Activated naive CD4-positive, alpha-beta T cell treated with anti-CD3 and anti-CD28 coated beads for 36 hours (primary cell): ENCODE measurements at places on chromosomes 2 and 18. TPM values are rescaled to one million over a fixed set of nuclear protein-coding genes. Genes with fewer than 3 reads are reported as not detected.

The MC5R gene
- not detected for total RNA-seq

The GALNT13 gene
- not detected for total RNA-seq

The KHK gene
- 9.5 TPM for total RNA-seq

The REG3G gene
- total RNA-seq = not detected

The ZSWIM2 gene
- total RNA-seq = not detected

DNA sequence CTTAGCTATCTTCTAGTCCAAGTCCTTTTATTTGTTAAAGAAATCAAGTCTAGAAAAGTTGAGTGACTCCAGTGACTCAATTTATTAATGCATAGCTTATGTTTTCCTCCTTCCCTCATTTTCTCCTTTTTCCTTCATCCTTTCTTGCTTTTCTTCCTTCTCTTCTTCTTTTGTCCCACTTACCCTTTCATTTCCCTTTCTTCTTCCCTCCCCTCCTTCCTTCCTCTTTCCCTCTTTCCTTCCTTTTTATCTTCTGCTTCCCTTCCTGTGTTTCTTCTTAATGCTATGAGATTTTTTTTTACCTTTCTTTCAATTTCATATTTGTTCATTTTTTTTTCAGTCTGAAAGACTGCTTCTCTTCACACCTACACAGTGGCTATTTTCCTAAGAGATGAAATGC, 555.5 kb downstream of the PIK3C3 start:
- no peak overlapping the region for H3K27ac ChIP-seq
- no peaks in the 10 kb centered on the region for H3K27me3 ChIP-seq
- H3K4me3 ChIP-seq = no peak overlapping the region
- no peak for DNase-seq

- H3K27ac ChIP-seq = peak overlapping the region; percentile 87
- peaks cover 29% of the 10 kb centered on the region for H3K36me3 ChIP-seq
- no peaks in the 10 kb centered on the region for H3K27me3 ChIP-seq
- no peak overlapping the region for H3K4me3 ChIP-seq
- H3K4me1 ChIP-seq = peaks cover 89% of the 10 kb centered on the region
- peak; percentile 83 for DNase-seq
These were observed 60.7 kb downstream of the DGKD start for GRCh38 chr2:233414777-233415570.

- H3K4me1 ChIP-seq = no peaks in the 10 kb centered on the region
- H3K27ac ChIP-seq = no peak overlapping the region
- H3K4me3 ChIP-seq = no peak overlapping the region
- peaks cover 3% of the 10 kb centered on the region for H3K27me3 ChIP-seq
- DNase-seq = no peak
These were observed 244.9 kb upstream of the EPHA4 start for GRCh38 chr2:221817052-221817451.

GRCh38 chr2:144475044-144475443, 44.9 kb downstream of the ZEB2 start:
- no peak overlapping the region for H3K27ac ChIP-seq
- no peaks in the 10 kb centered on the region for H3K36me3 ChIP-seq
- peaks cover 9% of the 10 kb centered on the region for H3K4me1 ChIP-seq

DNA sequence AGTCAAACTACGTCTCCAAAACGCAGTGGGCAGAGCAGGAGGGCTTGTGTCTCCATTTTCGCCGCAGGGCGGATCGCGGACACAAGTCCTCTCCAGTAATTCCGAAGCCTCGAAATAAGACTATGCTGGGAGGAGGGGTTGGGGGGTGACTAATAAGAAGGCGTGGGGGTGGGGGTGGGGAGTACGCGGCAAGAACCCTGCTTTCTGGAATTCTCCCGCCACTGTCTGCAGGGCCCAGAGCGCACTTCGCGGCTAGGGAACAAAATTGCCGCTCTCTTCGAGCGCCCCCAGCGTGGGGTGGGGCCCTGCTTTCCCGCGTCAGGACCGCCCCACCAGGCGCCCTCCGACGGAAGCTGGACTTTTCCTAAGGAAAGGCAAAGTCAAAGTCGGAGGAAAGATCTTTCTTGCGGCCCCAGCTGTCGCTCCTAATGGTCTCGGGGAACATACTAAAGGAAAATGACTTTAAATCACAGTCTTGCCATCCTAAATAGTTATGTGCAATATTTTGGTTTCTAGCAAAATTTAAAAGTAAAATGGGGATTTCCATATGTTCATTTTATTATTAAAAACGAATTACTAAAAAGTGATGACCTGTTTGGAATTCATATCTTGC, 11.9 kb downstream of the NR4A2 start:
- peaks cover 69% of the 10 kb centered on the region for H3K27me3 ChIP-seq
- H3K4me3 ChIP-seq = peak overlapping the region; percentile 49
- no peak for DNase-seq
- no peak overlapping the region for H3K27ac ChIP-seq
